ENCODE measurements at places on chromosomes 1 and 21.

GRCh38 chr1:206851341-206852010 is 13.9 kb upstream of the IL20 start:
- no peak for DNase-seq

DNA sequence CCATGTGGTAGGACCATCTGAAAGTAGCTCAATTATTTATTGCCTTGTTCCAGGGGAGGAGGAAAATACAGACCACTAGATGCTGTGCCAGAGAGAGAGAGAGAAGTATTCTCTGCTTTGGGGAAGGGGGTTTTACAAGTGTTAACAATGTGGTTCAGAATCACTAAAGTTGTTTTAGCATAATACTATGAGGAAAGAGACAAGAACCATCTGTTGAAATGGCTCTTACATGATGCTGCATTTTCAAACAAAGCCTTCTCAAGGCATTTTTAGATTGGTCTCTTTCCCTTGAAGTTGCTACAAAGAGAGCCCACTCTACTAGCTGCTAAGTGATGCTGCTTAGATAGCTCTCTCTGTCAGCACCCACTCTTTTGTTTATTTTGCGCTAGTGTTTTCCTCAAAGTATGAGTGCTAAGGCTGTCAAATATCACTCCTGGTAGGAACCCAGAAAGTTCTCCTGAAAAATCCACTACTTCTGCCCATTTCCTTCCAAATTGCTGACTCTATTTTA is 255.1 kb downstream of the NFIA start:
- no peak for DNase-seq

- no peak for DNase-seq
Observed at GRCh38 chr1:202227997-202228401, 34.4 kb downstream of the LGR6 start.

DNA sequence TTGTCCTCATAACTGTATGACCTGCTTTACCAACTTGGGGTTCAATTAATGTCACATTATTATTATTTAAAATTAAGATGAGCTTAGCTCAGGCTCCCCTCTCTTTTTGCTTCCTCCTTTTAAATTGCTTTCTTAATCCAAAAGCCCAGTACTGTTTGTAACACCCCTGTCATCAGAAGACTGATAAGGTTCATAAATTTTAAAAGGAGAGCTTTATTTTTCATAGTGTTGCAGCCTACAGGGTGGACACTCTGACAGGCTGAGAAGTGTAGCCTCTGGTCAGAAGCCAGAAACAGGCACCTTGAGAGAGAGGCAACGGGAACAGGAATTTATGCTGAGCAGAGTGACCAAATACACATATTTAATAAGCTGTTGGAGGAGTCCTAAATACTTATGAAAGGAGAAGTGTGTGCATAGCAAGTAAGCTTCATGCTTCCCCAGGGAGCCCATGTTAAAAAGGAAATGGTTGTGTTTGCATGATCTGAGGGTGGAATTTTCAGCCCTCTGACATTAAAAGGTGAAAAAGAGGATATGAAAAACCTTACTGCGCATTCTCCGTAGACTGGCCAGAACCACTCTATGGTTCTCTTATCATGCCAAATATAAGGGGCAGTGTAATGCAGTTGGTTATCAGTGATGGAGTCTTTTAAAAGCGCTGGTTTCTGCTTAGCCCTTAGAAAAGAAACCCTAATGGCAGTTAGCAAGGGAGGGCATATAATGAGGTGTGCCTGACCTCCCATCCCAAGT is 30.5 kb upstream of the FGGY start:
- no peak for DNase-seq

DNA sequence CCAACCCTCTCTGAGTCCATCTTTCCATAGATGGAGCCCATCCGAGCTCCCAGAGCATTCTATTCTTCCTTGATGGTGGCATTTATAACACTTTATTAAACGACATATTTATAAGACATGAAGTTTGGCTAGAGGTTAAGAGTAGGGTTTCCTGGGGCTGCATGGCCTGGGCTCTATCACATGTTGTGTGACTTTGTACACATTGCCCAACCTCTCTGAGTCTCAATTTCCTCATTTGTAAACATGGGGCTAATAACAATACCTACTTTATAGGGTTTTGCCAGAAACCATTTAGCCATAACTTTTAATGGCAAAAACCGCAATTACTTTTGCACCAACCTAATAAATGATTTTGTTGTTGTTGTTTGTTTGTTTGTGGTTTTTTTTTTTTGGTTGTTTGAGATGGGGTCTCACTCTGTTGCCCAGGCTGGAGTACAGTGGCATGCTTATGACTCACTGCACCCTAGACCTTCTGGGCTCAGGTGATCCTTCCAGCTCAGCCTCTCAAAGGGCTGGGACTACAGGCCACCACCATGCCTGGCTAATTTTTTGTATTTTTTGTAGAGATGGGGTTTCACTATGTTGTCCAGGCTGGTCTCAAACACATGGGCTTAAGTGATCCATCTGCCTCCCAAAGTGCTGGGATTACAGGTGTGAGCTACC is 13.9 kb upstream of the ASAP3 start:
- DNase-seq, result no peak

DNA sequence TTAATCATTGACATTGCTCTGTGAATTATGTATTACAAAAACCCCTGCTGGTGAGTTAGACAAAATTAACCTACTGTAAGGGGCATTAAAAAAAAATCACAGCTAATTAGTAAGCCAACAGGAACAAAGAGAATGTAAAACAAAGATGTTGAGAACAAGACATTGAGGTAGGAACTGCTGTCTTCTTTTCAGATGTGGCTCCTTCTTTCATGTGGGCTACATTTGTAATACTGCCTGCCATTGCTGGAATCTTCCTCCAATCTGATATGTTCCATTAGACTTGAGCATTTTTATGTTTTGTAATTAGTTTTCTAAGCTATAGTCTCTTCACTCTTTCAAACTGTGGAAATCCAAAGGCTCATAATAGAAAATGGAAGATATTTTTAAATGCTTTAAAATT is 353.0 kb downstream of the ADGRL2 start:
- no peak for DNase-seq

DNA sequence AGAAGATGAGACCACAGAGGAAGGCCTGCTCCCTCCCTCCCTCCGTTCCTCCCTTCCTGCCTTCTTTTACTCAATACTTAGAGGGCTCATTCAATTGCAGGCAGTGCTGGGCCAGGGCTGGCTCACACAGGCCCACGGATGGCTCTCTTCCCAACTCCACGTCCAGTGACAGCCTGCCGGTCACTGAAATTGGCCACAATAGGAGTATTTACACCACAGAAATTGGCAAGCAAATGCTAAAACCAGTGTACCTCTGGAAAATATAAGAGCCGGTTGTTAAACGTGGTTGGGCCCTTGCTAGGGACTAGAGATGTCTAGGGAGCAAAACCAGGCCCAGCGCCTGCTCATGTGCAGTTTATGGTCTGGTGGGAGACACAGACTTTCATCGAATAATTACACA is 72.4 kb upstream of the TMEM51 start:
- no peak for DNase-seq

DNA sequence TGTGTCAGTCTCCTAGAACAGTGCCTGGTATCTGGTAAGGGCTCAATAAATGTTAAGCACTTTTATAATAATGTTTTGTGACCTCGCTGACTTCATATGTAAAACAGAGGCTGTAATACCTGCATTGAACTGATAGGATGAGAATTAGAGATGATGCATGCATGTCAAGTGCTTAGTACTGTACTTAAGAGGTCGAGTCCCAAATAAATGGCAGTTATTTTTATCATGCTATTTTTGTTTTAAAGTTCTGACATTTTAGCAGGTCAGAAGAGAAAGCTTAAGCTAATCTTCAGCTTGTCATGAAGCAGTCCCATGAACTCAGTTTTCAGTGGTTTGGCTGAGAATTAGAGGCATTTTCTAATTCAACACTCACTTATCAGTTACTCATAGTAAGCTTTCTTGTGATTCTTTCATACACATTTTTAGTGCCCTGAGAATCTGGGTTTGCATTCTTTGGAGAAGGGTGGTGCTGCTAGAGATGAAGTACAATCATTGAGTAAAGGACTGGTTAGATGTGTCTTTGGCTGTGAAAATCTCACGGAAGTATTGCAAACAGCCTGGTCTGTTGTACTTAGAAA is 75.7 kb upstream of the RAVER2 start:
- no peak for DNase-seq

DNA sequence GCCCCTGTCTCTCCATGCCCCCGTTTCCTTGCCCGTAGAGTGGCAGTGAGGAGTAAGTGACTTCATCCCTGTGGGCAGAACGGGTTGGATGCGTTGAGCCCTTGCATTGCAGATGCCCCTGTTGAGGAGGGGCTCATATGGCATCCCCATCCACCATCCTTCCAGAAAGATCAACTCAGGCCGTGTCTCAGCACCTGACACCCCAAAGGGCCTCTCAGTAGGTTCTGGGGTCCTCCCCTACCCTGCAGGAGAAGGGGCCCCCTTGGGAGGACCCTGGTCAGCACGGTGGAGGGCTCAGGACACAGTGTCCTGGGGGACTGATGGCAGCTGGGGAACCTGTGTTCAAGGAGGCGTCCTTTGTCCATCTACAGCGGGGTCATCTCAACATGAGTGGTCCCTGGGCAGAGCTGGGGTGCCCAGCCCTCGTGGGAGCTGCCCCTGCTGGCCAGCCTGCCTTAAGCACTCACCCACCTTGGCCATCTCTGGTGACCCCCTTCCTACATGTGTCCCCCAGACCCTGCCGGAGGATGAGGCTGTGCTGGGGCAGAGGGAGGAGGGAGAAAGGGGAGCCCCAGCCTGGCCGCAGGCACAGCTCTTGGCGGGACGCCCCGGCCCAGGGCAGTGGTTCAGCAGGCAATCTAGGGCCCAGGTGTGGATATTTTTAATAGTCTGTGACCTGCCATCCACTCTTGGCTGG is 48.2 kb upstream of the ACTRT2 start:
- no peak for DNase-seq

DNA sequence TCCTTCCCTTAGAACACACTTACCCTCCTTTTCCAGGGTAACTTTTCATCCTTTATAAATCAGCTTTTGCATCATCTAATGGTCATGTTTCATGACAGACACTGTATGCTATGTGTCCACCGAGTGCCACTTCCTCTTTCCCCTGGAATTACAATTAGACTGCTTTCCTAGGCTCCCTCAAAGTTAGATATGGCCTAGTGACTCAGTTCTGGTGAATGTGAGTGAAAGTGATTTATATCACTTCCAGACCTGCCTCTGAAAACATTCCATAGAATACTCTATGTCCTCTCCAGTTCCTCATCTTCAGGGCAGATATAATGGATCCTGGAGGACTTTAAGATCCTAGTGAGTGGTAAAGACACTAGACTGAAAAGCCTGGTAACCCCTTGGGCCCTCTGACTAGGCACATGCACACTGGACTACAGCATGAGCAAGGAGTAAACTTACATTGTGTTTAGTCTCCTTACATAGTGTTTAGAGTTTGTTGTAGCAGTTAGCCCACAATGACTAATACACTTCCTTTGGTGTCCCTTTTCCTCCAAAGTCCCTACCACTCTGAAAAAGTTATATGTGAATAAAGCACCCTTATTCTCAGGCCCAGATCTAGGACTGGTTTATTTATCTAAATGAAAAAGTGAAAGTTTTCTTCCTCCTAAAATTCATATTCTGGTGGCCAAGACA is 59.3 kb downstream of the GPR88 start:
- DNase-seq, result no peak

DNA sequence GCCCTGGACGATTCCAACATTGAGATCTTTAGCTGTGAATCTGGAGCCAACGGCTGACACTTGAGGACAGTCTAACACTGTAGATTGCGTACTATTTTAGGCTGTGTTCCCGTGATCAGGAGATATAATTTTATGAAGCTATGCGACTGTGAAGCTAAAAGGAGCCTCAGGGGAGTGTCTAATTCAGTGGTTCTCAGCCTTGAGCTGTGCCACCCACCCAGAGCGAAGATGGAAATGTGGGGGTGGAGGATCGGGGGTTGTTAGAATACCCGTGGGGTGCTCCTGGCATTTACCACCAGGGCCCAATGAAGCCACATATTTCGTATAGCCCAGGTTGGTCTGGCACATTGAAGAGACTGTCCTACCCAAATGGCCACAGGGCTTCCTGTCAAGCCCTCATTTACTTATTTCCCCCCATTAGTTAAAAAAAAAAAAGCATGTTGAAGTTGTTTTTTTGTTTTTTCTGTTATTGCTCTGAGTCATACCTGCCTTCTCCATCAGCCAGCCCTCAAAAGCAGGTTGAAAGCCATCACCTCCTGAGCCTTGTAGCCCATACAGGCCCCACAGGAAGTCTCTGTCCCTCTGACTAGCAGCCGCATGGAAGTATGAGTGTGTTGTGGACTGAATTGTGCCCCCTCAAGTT is 141.7 kb downstream of the GALNT2 start:
- no peak for DNase-seq

Measured in SK-N-DZ (cell line).